ENCODE measurements at places on chromosomes 16 and 17.

- no peak for DNase-seq
Observed at GRCh38 chr17:74287031-74287602, 13.1 kb downstream of the DNAI2 start.

DNA sequence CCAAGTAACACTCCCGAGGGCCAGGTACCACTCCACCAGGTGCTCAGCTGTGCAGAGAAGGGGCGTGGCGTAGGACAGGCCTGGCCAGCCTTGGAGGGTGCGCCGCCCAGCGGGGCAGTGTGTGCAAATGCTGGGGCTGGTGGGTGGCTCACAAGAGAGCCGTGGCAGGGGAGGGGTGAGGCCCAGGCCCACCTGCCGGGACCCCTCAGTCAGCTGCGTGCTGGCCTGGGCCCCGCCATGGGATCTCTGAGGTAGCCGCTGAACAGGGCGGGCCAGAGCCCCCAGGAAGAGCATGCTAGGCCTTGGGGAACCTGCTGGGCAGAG, 8.8 kb downstream of the TPSG1 start:
- DNase-seq = no peak

DNA sequence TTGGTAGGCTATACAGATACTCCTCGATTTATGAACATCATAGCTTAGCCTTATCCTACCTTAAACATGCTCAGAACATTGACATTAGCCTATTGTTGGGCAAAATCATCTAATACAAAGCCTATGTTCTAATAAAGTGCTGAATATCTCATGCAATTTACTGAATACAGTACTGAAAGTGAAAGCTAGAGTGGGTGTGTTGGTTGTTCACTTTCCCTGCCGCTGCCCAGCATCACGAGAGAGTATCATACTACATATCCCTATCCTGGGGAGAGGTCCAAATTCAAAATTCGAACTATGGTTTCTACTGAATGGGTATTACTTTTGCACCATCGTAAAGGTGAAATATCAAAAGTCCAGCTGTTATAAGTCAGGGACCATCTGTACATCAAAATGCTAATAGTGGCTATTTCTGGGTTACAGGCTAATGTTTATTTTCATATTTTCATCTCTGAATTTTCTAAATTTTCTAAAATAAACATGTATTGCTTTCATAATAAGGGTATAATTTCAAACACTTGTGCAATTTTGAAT, 54.5 kb downstream of the NACA2 start:
- DNase-seq = no peak

DNA sequence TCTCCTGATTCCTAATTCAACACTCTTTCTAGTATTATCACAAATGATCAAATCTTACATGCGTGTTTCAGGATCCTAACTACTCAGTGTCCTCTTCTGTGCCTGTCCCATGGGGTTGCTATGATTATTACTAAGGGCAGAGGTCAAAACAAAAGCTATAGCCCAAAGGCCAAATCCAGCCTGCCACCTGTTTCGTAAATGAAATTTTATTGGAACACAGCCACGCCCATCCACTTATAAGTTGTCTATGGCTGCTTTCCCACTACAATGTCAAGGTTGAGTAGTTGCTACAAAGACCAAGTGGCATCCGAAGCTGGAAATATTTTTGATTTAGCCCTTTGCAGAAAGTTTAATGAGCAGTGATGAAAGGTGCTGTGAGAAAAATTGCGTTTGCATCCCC, 336.6 kb downstream of the TMEM114 start:
- no peak for DNase-seq

GRCh38 chr16:372302-372983, 2.1 kb upstream of the MRPL28 start:
- no peak for DNase-seq

DNA sequence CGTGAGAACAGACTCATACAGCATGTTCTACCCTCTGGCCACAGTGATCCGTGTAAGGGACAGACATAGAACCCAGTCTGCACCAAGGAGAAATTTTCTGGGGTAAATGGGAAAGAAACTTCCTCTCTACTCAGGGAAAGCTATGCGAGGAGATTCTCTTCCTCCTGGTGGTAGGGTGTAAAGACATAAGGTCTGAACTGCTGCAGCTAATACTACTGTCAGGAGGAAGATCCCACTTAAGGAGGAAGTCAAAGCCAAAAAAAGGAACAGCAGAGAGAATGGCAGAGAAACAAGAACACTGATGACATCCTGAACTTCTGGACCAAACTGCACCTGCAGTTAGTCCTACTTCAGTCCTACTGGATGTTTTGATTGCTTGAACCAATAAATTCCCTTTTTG, 7.1 kb upstream of the TM4SF5 start:
- no peak for DNase-seq

DNA sequence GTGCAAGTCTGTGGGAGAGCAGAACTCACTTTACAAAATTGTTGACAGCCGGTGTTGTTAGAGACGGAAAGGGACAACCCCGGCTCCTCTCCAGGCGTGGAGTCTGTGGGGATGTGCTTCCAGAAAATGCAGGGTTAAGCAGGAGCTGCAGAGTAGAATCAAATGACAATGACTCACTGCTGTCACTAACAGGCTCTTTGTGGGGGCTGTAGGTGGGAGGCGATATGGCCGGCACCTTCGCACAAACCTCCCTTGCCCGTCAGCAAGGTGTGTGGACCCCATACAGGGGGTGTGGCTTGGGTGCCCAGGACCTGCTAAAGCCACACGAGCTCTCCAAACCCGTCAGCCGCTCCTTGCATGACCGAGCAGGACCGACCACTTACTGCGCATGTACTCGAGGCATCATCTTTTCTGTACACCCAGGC, 5.8 kb downstream of the PDK2 start:
- DNase-seq = no peak

GRCh38 chr17:36938566-36939051, 1.3 kb downstream of the LHX1 start:
- no peak for DNase-seq

DNA sequence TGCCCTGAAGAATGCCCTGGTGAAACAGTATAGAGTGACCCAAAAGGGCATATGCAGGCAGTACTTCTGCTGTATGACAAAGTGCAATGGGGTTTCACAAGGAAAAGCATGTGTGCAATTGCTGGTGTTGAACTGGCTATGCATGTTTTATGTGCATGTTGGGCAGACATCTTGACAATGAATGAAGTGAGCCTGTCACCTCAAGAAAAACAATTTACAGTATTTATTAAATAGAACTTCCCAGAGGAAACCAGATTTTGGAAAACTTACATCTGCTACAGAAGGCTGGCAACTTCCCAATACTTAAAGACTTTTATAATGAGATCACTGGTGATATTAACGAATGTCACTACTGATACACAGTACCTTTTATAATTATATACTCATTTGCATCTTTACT, 30.6 kb downstream of the C17orf67 start:
- no peak for DNase-seq

- no peak for DNase-seq
Observed at GRCh38 chr16:74760007-74760767, 14.4 kb downstream of the FA2H start.

- DNase-seq = no peak
Observed at GRCh38 chr17:77449908-77450741, 309.4 kb downstream of the SEC14L1 start.

GRCh38 chr16:83706394-83706793, 101.4 kb upstream of the HSBP1 start:
- DNase-seq = no peak

GRCh38 chr17:37340804-37341203, 35.0 kb upstream of the C17orf78 start:
- no peak for DNase-seq

DNA sequence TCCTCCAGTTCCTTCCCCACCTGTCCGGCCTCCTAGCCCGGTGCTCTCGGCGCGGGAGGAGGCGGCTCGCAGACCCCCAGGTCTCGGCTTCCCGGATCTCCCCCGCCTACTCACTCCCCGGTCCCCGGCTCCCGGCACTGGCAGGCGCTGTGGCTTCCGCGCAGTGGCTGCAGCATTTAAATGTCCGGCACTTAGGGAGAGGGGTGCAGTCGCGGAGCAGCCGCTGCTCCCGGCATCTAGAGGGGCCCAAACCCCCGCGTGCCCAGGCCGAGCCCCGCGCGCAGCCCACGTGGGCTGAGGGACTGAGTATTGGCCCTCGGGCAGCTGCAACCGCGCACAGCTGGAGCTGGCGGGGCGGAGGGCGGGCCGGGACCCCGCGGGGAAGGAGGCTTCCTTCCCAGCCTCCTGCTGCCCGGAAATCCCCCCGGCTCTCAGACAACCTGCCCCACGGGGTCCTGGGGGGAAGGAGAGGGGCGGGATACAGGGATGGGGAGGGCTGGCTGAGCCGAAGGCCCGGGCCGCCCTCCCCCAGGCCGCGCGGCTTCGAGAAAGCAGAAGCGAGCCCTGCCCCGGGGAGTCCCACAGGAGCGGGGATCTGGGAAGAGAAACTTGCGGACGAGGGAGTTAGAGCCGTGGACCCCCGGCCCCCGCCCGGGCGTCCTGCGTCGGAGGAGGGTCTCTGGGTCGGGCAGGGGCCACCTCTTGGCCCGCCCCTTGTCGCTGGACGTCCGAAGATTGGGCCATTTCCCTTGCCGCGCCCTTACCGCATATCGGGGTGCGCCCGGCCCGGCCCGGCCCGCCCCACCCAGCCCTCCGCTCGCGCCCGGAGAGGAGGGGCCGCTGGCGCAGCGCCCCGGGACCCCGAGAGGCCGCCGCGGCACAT, at the start of gene MMP25:
TSS of gene MMP25 (plus strand) at position 804 of the 883 bp plus-strand sequence. CDS start 357 bp downstream, outside the sequence.
- DNase-seq = no peak

GRCh38 chr16:89116341-89117226, 22.9 kb downstream of the ACSF3 start:
- no peak for DNase-seq

- no peak for DNase-seq
Observed at GRCh38 chr17:41111151-41111885, 6.1 kb downstream of the KRTAP4-9 start.

- DNase-seq = no peak
Observed at GRCh38 chr16:72561-73548, at the start of gene RHBDF1. RHBDF1 (minus strand) TSS chr16:72631; CDS start chr16:65015, 7,616 bp downstream.

- no peak for DNase-seq
Observed at GRCh38 chr17:16913463-16913862, 58.5 kb downstream of the TNFRSF13B start.

GRCh38 chr17:11241611-11242226, 706 bp downstream of the SHISA6 start:
- no peak for DNase-seq

DNA sequence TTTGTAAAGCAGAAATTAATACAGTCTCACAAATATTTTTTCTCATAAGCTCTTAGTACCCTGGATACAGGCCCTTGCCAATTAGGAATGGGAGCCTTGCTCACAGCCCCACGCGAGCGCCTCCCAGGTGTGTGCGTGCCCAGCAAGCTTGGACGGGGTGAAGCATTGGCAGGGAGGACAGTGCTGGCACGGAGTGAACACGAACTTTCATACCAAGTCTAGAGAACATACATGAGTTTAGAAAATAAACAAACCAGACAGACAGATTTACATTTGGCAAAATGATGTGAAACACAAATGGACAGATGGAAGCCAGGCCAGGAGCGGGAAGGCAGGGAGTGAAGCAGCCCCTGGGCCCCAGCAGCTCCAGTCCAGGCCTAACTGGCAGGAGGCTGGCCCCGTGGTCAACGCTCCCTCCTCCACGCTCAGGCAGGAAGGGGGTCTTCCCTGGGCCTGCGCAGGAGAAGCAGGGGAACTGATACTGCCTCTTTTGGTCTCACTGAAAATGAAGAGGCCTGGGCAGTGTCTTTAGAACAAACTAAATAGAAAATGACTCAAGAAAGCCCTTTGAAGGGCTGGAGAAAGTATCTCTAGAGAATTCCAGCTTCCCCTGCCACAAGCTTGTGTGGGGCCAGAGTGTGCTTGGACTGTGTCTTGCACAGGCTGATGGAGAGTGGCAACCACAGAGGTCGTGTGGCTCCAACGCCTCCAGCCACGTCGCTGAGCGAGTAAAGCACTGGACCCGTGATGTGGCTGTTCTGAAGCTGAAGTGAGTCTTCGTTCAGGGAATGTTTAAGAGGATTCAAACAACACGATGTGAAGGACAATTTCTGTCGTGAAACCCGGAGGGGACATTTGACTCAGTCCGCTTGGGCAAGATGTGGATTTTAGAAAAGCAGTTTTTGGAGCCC, 9.9 kb upstream of the FOXJ1 start:
- DNase-seq = no peak

- no peak for DNase-seq
Observed at GRCh38 chr16:78206623-78207223, 107.3 kb downstream of the WWOX start.

GRCh38 chr16:4593086-4593485, 21.6 kb downstream of the UBALD1 start:
- no peak for DNase-seq

DNA sequence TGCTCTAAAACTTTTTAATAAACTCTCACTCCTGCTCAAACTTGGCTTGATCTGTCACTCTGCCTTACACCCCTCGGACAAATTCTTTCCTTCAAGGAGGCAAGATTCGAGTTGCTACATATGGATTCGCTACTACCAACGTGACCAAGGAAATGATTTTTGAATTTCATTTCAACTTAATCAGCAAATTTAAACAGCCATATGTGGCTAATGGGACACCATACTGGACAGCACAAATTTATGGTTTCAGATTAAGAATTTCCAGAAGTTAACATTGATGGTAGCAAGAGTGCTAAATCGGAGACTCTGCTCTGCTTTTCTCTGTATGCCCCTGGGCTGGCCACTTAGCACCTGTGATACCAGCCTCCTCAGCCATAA, 318.2 kb upstream of the PSMD7 start:
- DNase-seq = no peak

GRCh38 chr16:49665482-49666230, 190.3 kb downstream of the ZNF423 start:
- no peak for DNase-seq

- no peak for DNase-seq
Observed at GRCh38 chr17:79188048-79188447, 113.4 kb downstream of the ENGASE start.

DNA sequence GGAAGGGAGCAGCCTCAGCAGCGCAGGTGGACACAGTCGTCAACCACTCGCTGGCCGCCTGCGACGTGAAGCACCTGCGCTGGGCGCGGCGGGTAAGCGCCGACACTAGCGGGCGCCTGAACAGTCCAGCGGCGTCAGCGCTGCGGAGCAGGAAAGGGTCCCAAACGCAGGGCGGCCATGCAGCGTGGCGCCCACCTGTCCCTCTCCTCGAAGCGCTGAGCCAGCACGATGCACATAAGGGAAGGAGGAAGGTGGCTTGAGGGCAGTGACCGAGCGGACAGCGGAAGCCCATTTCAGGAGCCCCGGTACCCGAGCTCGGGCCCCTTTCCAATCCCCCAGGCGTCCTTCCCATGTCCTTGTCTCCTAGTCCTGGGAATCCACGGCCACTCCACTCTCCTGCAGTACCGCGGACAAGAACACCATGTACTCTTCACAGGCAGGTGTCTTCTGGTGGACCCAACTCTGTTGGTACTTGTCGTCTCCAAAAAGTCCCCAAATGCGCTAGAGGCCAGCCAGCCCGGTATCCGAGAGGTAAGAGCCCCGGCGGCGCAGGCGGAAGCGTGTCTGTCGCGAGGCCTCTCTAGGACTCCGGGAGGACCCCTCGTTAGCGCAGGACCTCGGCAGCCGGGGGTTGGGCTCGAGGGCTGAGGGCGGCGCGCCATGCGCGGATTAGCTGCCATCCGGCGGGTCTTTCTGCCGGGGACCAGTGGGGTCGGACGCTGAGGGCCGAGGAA, 14.4 kb downstream of the ZNF232 start:
- no peak for DNase-seq

Measured in HFF-Myc (cell line).